AML-193 (cell line): ENCODE measurements at places on chromosomes 6 and 20.

DNA sequence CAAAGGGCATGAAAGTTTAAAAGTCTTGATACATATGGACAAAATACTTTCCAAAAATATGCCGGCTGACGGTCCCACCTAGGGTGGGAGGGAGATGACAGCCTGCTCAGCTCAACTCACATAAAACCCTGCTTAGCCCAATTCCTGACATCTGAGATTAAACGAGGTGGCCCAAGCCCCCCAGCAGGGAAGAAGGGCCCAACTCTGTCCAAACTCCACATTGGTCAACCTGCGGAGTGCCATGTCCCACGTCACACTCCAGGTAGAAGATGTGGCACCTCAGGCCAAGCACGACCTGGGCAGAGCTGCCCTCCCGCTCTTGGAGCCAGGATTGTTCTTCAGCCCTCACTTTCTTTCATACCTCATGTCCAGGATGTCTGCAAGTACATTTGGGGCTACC is 48.2 kb downstream of the FGD2 start:
- DNase-seq = no peak

DNA sequence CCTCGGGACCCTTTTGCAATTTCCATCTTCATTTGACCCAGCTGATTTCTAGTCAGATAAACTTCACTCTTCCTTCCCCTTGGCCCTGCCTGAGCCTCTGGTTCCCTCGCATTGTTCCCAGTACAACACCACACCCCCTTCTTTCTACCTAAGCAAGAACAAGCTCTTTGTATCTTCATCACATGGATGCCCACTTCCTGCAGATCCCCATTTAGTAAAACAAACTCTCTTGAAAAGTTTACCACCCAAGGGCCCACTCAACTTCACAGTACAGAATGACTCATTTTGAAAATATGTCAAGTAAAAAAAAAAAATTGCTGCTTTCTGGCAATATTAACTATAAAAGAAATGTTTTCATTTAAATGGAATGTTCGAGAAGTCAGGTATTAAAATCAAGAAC is 5.2 kb downstream of the FAXC start:
- DNase-seq = no peak

DNA sequence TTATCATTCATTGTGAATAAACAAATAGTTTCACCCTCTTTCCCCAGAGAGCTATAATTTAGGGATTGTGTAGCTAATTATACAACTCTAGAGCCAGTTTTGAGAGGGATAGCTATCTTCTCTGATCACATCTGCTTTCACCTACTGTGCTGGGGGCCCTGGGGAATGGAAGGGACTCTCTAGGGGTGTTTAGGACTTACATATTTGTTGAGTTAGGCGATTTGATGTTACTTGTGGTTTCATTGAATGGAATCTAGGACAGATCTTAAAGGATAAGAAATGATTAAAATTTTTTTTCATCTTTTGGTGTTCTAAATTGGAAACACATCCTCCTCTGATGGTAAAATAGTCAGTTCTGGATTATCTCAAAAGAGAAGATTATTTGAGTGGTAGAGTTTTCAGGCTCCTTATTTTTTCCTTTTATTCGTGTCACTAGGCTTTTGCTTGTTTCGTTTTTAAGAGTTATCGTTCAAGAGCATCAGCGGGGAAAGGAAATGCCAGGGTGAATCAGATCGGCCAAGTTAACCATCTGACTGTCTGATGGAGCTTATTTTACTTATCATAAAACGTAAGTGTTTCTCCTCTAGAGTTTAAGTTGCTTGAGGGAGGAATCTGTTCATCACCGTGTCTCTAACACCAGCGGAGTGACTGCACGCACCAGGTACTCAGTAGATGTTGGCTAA is 236.7 kb downstream of the FARS2 start:
- no peak for DNase-seq

DNA sequence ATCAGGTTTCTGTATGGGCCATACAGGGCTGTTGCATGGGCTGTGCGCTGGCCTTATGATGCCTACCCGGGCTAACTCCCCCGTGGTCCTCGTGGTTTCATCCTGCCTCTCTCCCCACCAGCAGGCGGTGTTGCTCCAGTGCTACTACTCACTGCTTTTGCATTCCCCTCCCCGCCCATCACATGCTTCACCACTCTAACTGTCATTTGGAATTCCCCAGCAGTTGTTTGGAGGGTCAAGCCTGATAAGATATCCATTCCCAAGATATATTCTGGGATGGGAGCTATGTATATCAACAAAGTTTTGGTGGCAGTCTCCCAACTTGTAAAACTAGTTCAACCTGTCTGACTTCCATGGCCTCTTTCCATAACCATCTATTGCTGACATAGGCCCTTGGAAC is 233.2 kb upstream of the SOX4 start:
- DNase-seq = no peak

- DNase-seq = no peak
Measured at GRCh38 chr6:168145747-168146596, 67.0 kb upstream of the FRMD1 start.

GRCh38 chr6:150697515-150697914 is 97.8 kb downstream of the PLEKHG1 start:
- DNase-seq = no peak

GRCh38 chr6:11732036-11732631 is 46.5 kb downstream of the ADTRP start:
- DNase-seq = peak; percentile 99

GRCh38 chr20:17202673-17203072 is 24.2 kb upstream of the PCSK2 start:
- DNase-seq = no peak

GRCh38 chr6:145469021-145469420 is 266.3 kb downstream of the EPM2A start:
- DNase-seq = no peak

GRCh38 chr6:127954082-127954481 is 53.2 kb upstream of the THEMIS start:
- DNase-seq = no peak

DNA sequence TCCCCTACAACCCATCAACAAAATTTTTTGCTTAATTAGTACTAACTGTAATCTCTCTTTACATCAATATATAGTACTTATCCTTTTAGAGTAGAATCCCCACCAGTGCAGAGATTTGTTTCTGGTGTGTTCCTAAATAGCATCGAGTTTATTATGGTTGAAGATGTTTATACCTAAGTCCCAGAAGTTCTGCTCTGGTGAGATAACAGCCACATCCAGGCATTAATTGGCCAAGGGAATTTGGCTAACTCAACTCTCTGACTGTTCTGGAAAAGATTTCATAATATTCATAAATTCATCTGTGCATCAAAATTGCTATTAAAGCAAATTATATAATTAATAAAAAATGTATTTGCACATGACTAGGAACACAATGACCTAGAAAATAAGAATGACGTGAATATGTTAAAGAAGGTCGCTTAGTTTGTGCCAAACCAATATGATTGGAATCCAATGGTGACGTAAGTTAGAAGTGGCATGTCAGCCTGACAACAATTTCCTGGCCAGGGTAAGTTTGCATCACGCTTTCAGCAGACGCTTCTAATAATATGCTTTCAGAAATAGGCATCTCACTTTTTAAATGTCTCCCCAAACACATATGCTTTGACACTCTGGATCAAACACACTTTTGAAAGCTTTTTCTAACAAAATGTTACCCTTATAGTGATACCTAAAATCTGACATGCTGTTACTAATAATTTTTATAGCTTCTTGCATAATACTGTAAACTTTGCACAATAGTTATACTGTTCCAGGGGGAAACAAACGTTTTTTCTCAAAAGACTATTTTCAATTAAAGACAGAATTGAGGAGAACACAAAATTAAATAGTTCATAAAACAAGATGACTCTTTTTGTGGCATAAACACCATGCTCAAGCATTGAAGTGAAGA is 236.7 kb downstream of the TENT5A start:
- no peak for DNase-seq
